Fibroblast of pulmonary artery (primary cell): ENCODE measurements at places on chromosomes 3 and 15.
A peak's percentile ranks its signal among the peaks of the same experiment; 100 is the strongest.

DNA sequence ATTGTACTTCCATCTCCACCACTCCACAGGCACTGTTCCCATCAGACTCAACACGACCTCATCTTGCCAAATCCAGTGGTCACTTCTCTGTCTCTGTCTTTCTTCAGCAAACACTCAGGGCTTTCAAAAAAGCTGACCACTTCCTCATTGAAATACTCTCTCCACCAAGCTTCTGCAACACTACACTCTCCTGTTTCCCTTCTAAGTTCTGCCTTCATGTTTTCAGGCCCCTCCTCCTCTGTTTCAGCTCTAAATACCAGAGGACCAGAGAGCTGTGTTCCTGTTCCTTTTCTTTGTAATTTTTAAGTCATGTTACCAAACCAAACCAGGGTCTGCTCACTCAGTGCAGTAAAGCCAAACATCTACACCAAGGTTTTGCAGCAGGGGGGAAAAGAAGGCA, 33.8 kb upstream of the ACP3 start:
- DNase-seq, result peak; percentile 54

- DNase-seq, result peak; percentile 50
Observed at GRCh38 chr3:183924956-183925355, 40.3 kb upstream of the PARL start.

DNA sequence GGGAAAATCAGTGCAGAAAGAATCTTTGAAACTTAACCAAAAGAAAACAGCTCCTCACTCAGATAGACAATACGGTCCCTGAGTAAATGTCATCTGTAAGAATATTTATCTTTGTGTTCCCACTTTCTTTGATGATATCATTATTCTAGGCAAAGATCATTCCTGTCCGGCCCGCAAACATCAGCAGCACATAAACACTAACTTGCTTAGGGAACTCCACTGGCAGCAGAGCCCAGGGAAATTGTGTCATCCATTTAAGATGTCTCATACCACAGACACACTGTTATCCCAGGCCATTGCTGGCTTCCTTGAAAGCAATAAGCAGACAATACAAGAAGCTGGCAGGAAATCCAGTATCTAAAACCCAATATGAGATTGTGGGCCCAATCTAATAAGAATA, 20.1 kb upstream of the CD96 start:
- peak; percentile 59 for DNase-seq

DNA sequence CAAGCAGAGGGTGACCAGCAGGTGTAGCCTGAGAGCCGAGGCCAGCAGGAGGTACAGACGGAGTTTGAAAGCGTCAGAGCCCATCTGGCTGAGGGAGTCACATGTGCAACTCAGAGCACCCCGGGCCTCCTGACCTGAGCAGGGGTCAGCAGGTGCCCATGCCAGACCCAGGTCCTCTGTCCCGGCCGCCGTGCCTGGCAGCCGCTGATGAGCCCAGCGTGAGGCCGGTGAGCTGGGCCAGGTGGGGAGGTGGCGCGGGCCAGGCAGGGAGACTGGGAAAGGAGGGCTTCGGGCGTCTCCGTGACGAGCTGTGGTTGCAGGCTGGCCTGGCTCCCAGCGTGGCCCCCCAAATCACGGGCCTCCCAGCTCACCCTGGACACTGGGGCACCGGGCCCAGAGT, 130.9 kb downstream of the CHSY1 start:
- DNase-seq, result no peak

GRCh38 chr3:71690341-71690841, 34.8 kb downstream of the EIF4E3 start:
- DNase-seq, result peak; percentile 87

- DNase-seq, result no peak
Observed at GRCh38 chr15:52394118-52394517, 98.5 kb upstream of the MYO5C start.

DNA sequence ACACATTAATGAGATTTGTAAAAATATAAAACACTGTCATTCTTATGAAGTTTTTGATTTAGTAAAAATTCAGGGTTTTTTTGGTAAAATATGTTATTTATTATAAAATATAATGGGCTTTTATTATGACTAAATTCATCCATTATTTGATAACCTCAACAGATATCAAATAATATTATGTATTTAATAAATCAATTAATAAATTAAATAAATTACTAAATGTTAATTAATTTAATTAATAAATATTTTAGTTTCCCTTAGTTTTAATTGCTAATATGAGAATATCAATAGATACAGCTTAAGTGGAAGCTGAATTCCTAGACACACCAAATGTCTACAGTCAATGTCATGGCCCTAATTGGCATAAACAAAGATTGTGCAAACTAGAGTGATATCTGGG, 82.3 kb upstream of the DGKG start:
- DNase-seq, result no peak
